Left lung (tissue), 14 donors: ENCODE measurements at places on chromosomes 7 and 10.
A peak's percentile ranks its signal among the peaks of the same experiment; 100 is the strongest.

DNA sequence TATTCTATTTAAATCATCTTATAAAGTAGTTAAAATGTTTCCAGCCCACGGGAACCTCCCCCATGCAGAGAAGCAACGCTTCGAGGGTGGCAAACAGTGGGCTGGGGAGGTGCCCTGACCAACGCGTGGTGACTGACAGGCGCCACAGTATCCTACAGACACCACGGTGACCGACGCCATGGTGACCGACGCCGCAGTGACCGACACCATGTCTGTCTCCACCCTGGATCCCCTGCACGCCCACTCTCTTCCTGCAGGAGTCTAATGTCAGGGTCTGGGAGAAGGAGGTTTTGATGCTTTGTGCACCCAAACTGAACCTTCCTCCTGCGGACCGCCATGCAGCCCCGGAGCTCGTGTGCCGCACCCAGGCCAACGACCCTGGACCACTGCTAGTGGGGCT is 464.4 kb downstream of the PTPRN2 start:
- DNase-seq = no peak

- DNase-seq = no peak
Observed at GRCh38 chr7:93119191-93119905, 1.6 kb upstream of the SAMD9 start.

GRCh38 chr7:131861620-131862346 is 305.4 kb upstream of the PODXL start:
- DNase-seq = no peak

- no peak for DNase-seq
Observed at GRCh38 chr10:5465976-5466450, 33.4 kb downstream of the CALML5 start.

DNA sequence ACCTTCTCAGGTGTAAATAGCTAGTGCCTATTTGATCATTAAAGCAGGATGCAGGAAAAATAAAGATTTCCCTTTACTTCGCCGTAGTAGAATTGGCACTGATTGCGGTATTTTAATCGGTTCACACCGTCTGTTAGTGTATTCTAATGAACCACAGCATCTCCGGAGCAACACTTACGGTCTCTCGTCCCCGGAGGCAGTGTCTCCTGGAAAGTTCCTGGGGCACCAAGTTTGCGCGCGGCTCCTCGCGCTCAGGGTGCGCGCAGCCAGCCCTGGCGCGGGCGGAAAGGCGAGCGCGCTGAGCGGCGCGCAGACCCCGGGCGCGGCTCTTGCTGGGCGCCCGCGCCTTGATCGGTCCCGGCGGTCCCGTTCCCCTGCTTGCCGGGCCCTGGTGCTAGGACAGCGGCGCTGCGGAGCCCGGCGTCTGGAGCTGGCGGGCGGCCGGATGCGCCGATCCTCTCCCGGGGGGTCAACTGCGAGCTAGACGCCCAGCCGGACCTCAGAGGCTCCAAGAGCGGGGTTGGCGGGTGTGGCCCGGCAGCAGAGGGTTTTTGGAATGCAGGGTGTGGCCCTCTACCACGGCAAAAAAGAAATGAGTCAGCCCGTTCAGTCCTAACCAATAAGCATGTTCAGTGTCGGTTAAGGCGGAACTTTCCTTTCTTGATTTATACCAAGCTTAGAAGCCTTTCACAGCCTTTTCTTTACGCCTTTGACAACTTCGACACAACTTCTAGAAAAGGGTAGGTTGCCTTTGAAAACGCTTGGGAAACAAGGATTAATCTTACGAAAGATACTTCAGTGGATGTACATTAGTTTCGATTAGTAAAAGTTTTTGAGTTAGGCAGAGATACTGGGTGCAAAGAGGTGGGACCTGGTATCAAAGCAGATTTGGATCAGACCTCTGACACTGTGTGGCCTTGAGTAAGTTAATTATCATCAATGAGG is 166.8 kb upstream of the ASAH2 start:
- peak; percentile 68 for DNase-seq

- no peak for DNase-seq
Observed at GRCh38 chr7:133001727-133002126, 80.2 kb downstream of the CHCHD3 start.

DNA sequence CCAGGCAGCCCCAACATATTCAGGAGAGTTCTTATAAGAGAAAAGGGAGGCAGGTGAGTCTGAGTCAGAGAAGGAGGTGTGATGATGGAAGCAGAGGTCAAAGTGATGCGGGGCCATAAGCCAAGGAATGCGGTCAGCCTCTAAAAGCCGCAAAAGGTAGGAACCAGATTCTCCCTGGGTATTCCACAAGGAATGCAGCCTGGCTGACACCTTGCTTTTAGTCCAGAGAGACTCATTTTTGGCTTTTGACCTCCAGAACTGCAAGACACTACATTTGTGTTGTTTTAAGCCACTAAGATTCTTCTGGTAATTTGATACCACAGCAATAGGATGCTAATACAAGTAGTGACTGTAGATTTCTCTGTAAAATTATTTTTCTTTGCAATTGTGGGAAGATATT is 151.5 kb upstream of the EEPD1 start:
- no peak for DNase-seq

- DNase-seq = no peak
Observed at GRCh38 chr7:568031-568951, 48.6 kb upstream of the PDGFA start.

GRCh38 chr10:118827053-118827452 is 72.3 kb upstream of the CACUL1 start:
- DNase-seq = no peak

DNA sequence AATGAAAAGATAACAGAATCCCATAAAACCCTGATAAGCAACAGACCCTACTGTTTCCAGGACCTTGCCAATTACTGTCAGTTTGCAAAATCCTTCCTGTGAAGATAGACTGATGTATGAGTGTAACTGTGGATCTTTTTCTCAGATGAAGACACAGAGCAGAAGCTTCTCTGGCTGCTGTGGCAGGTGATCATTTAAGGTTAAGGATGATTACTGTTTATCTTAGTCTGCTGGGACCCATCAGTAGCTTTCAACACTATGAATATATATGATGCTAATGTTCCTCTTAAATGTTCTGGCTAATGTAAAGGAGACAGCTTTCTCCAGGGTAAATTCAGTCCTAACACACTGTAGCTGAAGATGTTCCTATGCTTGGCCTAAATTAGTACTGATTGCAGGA is 56.0 kb upstream of the CTTNBP2 start:
- no peak for DNase-seq

DNA sequence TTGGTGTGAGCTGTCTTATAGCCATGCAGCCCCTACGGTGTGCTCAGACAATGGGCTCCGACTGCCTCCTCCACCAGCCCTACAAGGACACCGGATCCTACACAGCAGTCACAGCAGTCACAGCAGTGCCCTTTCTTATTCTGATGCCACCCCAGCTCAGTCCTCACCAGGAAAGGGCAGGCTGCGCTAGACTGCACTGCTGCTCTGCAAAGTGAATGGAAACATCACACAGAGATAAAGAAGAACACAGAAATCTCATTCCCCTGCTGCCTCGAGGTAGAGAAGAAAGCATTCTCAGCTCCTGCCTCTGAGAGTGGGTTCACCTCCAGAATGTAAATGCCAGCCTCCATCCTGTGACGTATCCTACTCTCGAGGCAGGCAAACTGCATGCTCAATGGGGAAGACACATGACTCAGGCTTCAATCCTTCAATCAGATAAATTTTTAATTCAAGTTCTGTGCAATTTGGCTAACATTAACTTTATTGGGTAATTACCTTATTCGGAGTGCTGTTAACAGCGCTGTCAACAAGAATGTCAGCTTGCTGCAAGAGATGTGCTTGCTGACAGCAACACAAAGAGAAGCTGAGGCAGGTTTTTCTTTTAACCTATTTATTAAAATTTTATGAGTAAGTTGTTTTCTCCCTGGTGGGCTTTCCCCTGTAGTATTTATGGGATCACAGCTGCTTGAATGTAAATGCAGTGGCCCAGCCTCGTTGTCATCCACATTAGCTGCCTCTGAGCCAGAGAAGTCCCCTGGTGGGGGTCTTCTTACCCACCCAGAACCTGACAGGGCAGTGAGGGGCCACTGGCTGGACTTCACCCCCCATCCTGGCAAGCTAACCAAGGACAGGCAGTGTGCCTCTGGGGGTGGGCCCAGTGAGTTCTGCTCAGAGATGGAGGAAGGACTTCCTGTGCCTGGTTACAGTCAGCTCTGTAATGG is 241.3 kb upstream of the KMT2E start:
- DNase-seq = no peak

GRCh38 chr7:128938544-128939074 is 882 bp downstream of the IRF5 start:
- no peak for DNase-seq

- DNase-seq = no peak
Observed at GRCh38 chr10:116470768-116471415, 43.2 kb downstream of the PNLIPRP3 start.

DNA sequence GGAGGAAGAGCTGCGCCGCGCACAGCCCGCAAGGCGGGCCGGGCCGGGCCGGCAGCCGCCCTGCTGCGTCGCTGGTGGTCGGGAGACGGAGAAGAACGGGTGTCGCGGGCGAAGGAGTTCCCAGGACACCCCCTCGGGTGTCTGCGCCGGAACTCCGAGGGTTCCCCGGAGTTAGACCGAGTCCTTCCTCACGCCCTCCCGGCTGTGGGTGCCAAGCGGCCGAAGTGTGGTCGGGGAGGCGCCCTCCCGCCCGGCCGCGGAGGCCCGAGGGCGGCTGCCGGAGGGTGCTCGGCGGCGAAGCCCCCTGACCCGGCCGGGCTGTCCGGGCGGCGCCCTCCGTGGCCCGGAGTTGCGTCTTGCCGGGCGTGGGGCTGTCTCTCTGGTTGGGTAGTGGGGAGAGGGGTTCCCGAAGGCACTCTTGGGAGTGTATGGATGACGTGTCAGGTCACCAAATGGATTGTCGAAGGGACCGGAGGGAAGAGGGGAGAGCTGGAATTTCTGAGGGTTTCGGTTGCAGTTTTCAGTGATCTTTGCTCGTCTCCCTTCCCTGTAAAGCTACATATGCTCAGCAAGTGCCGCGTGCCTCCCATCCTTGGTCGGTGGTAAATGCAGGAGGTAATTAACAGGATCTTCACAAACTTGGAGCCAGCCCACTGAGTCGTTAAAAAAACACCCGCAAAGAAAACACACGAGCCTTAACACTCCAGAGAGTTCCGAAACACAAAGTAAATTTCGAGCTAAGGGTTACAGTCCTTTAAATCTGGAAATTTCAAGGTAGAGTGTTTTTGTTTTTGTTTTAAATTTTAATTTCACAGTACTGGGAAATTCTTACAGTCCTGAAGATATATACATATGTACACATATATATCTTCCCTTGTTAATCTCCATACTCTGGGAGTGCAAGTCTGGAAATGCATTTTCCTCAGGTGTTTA is 871 bp downstream of the ST7 start:
- peak; percentile 41 for DNase-seq

DNA sequence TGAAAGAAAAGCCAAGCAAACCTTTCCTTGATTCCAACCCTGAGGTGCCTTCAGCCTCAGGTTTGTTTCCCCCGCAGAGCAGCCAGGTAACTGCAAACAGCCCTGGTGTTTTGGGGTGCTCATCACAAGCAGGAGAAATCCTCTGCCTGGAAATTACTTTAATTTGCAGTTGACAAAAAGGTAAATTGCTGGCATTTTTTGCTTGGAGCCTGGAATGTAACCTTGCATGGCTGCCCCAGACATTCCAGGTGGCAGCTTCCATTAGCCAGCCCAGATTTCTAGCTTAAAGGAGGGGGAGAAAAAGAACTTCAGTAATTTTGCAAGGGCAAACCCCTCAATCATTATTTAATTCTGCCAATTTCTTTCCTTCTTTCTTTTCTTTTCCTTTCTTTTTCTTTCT is 194.4 kb downstream of the MYOF start:
- DNase-seq = no peak

- no peak for DNase-seq
Observed at GRCh38 chr7:25758559-25758958, 393.4 kb upstream of the NFE2L3 start.

GRCh38 chr10:121911421-121911697 is 16.5 kb downstream of the ATE1 start:
- DNase-seq = no peak

GRCh38 chr10:118062798-118063238 is 16.1 kb upstream of the RAB11FIP2 start:
- DNase-seq = no peak

DNA sequence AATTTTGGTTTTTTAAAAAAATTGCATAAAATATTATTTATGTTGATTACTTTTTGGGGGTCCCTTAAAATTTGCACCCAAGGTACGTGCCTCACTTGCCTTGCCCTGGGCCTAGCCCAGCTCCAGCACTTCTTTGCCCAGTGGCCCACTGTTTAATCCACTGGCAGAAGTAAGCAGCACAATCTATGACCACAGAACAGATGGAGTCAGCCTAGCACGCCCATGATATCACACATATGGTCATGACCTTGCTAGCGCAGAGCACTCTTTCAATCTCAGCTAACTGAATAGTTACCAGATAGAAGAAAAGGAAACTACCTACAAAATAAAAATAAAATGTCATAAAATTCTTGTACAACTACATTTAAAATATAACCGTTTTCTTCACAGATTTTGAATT is 5.6 kb downstream of the OGA start:
- no peak for DNase-seq

DNA sequence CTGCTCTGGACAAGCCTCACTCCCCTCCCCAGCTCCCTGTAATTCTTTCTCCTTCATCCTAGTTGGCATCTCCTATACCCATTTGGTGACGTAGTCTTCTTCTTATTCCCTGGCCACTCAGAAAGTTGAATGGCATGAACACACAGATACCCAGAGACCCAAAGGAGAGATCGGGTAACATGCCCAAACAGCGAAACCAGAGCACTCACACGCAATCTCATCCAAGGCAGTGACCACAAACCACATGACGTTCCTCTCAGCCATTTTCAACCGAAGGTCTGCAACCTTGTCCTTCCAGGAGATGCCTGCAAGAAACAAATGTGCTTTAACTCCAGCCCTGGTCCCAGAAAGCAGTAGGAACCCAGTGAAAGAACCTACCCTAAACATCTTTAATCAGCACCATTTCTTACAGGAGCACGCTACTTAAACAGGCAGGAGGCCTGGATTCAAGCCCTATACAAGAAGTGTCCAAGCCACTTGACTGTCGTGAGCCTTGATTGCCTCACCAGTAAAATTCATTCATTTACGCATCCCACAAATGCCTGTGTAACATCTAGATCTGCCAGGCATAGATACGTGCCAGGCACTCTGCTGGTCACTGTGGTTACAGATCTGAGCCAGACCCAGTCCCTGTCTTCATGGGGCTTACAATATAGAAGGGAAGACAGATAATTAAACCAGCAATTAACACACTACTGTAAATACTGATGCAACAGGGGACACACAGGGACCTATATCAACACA is 37.1 kb downstream of the XPNPEP1 start:
- no peak for DNase-seq

DNA sequence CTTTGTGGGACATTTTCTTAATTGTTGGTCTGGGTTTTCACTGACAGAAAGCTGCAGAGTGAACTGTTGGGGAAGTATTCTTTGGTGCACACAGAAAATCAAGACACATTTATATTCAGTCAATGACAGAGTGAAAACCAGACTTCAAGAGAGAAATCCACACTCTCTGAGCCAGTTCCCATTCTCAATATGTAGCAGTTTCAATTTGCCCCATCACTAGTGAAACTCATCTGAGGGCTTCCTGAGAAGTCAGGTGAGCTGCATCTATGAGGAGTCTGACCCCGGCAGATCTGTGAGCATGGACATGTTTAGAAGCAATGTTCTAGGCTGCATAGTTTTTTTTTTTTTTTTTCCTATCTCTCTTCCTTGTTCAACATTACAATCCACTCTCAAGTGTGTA is 163.7 kb upstream of the AHR start:
- no peak for DNase-seq

GRCh38 chr7:82257118-82257695 is 186.4 kb downstream of the CACNA2D1 start:
- no peak for DNase-seq

- peak; percentile 90 for DNase-seq
Observed at GRCh38 chr7:129210256-129210988, 14.4 kb upstream of the AHCYL2 start.

GRCh38 chr7:4299431-4299830 is 382.7 kb upstream of the FOXK1 start:
- no peak for DNase-seq
